NCI-H526 (cell line): ENCODE measurements at places on chromosomes 1 and 21.

GRCh38 chr1:207875532-207875931 lies 35.4 kb downstream of the CD34 start:
- DNase-seq = no peak

DNA sequence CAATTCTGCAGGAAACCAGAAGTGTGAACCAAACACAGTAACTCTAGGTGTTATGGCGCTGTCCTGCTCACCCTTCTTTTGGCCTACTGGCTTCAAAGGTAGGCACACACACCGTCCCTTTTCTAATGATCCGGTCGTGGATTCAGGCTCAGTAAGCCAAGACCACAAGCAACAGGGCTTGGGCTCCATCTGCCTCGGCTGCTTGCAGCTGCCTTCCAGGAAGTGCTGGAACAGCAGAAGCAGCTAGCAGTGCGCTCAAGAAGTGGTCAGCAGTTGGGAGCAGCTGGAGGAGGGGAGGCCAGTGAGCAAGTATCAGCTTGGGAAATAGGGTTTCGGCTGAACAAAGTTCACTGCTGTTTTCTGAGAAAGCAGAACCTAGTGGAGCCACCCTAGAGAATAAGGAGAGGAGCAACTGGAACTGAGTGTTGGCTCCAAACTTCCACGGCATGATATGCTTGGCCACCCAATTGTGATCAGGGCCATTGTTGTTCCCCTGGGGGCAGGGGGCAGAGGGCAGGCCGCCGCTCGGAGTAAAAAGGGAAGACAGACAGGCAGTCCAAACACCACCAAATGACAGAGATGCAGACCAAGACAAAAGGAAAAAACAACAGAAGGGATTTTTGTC lies 173.4 kb downstream of the TOMM20 start:
- DNase-seq = no peak

GRCh38 chr1:205285381-205286101 lies 36.0 kb downstream of the NUAK2 start:
- DNase-seq = no peak

GRCh38 chr1:192557841-192558595 lies 17.6 kb upstream of the RGS1 start:
- no peak for DNase-seq

GRCh38 chr21:37172646-37173045 lies 94.5 kb downstream of the VPS26C start:
- DNase-seq = no peak
